ENCODE measurements at places on chromosomes 6 and 20.

- DNase-seq: no peak
Measured at GRCh38 chr20:10060226-10060625, 25.4 kb downstream of the ANKEF1 start.

GRCh38 chr20:41798930-41799502, 180.8 kb upstream of the CHD6 start:
- no peak for DNase-seq

GRCh38 chr6:163355426-163355991, 59.0 kb upstream of the QKI start:
- no peak for DNase-seq

GRCh38 chr6:161618831-161619454, 345.1 kb upstream of the AGPAT4 start:
- DNase-seq: no peak

GRCh38 chr6:154161689-154162088, 122.6 kb downstream of the OPRM1 start:
- DNase-seq: no peak

DNA sequence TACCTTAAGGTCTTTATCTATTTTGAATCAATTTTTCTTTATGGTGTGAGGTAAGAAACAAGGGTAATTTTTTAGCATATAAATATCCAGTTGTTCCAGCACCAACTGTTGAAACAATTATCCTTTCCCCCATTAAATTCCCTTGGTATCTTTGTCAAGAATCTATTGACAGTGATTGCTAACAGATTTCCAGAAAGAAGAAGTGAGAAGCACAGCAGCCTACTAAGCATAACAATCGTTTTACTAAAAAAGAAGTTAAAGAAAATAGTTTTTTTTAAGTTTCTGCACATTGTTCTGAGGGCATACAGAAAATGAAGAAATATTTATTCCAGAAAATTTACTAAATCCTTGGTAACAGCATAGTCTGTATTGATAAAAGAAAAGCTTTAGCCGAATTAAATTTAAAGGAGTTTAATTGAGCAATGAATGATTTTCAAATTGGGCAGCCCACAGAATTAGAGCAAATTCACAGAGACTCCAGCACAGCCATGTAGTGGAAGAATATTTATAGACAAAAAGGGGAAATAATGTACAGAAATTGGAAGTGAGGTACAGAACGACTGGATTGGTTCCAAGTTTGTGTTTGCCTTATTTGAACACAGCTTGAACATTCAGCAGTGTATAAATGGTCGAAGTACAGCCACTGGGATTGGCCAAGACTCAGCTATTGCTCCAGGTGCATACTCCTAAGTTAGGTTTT, 97.9 kb upstream of the UST start:
- DNase-seq: no peak

DNA sequence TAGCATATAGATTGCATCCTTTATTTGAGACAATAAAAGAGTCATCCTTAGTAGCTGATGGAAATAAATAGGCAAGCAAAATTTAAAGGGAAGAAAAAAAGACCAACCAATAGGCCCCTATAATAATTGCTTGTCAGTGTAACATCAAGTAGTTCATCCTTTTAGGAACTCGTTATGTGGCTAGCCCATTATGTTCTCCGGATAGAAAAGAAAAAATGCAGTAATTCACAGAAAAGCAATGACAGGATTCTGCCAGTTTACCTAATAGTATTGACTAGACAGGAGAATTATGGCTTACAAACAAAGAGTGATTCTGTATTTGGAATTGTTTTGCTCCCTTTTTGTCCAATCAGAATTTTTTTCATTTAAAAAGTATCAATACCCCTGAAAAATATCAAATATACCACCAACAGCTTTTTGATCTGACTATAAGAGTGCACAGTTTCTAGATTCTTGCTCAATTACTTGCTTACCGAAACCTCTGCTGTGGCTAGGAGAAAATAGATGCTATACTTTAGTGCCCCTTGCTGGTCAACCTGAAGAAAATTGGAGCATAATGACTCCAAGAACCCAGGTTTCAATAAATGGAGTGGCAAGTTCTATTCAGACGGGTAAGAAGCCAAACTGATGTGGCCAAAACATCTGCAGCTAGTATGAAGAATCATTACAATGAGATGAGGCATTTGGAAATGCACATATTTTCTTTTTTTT, 91.5 kb upstream of the SASH1 start:
- no peak for DNase-seq

- DNase-seq: no peak
Measured at GRCh38 chr6:81940451-81940985, 188.0 kb upstream of the TENT5A start.

DNA sequence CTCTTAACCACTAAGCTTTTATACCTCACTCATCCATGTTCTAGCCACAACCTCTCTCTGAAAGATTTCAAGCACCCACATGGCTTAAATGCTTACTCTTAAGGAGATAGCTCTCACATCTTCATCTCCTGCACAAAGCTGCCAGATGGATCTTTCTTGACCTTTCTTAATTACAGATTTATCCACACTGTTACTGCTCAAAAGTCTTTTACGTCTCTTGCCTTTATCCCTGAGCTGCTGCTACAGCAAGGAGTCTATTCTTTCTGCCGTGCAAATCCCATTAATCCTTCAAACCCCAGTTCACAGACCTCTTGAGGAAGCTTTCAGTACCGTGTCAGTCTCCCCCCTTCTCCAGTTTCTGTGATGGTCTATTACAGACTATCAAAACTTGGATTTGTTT, 54.6 kb downstream of the B4GALT5 start:
- DNase-seq: no peak

GRCh38 chr20:62066983-62067433, 1.3 kb upstream of the TAF4 start:
- DNase-seq: no peak

Measured in activated CD8-positive, alpha-beta memory T cell treated with anti-CD3 and anti-CD28 coated beads, Interleukin-2, amount 50 U/mL, for 4 hours (primary cell).